Germinal center (tissue), 1 donor: ENCODE measurements at places on chromosomes 6 and 20.
A peak's percentile ranks its signal among the peaks of the same experiment; 100 is the strongest.

DNA sequence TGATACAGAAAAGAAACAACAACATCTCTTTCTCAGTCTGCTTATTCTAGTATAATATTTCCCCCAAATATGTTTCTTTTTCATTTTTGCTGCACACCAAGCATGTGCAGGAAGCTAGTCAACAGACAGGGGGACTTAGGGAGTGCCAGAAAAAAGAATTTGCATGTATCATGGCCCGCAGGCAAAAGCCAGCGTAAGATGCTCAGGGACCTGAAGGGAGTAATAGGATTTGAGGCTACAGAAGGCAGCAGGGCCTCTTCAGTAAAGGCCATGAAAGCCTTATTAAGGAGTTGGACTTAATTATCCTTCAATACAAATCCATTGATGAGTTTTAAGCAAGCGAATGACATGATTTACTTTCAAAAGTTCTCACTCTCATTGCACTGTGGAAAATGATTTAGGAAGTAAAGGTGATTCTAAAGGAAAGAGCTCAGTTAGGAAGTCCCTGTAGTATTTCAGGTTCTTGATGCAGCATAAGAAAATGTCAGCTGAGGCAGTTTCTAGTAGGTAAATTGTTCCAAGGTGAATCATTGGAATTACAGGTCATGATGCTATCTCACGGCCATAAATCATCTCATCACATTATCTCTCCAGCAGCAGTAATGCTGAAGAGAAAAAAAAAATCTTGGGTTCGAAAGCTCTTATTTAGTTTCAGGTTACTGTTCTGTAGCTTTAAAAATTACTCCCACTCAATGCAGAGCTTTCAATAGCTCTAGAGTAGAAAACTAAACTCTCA lies 94.8 kb downstream of the PTCHD4 start:
- DNase-seq: no peak

- no peak for DNase-seq
Observed at GRCh38 chr6:40138273-40138720, 204.0 kb upstream of the MOCS1 start.

DNA sequence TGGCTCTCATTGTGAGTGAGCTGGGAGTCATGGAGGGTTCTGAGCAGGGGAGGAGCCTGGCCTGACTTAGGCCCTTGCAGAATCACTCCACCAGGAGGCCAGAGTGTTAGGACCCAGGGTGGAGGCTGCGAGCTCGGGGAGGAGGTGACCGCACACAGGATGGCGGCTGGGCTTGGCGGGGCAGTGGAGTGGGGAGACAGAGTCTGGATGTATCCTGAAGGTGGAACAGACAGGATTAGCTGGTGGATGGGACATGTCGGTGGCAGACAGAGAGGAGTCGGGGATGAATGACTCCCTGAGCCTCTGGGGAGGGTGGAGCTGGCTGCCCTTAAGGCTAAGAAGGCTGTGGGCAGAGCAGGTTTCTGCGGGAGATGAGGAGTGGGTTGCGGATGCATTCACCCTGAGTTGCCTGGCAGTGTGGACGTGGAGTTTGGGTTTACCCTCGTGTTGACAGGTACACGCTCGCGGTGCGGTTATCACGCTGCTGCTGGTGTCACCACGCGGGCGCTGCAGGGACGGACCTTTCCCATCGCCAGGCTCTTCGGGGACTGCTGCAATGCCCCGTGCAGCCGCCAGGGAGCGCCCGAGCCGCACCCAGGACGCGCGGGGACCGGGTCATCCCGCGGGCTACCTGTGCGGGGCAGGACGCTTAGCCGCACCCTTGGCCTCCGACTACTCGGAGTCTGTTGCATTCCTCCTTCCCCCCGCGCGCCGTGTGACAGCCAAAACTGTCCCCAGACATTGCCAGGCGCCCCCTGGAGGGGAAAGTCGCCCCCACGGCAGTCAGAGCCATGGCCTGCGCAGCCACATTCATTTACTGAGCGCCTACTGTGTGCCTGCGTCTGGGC lies 43.0 kb upstream of the PTGIS start:
- peak; percentile 87 for DNase-seq

DNA sequence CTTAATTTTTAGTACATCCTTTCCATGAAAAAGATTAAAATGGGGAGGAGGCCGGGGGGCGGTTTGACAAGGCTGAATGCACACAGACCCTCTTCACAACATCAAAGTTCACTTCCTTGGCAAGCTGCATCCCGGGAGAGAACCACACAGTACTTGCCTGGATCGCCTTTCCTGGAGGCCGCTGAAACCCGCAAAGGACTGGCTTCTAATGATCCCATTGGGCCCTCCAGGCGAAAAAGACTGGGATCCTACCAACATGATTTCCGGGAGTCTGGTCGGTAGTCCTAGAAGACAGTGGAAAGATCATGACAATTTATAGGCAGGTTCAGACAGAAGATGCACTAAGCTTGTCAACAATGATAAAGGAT lies 60.2 kb downstream of the RIPOR2 start:
- DNase-seq: no peak

GRCh38 chr6:119193707-119194106 lies 115.2 kb upstream of the FAM184A start:
- no peak for DNase-seq
